Stimulated activated CD4-positive, alpha-beta T cell treated with anti-CD3 and anti-CD28 coated beads, Interleukin-4, amount 100 ng/mL, for 1 hour (primary cell): ENCODE measurements at places on chromosomes 12 and 14.

DNA sequence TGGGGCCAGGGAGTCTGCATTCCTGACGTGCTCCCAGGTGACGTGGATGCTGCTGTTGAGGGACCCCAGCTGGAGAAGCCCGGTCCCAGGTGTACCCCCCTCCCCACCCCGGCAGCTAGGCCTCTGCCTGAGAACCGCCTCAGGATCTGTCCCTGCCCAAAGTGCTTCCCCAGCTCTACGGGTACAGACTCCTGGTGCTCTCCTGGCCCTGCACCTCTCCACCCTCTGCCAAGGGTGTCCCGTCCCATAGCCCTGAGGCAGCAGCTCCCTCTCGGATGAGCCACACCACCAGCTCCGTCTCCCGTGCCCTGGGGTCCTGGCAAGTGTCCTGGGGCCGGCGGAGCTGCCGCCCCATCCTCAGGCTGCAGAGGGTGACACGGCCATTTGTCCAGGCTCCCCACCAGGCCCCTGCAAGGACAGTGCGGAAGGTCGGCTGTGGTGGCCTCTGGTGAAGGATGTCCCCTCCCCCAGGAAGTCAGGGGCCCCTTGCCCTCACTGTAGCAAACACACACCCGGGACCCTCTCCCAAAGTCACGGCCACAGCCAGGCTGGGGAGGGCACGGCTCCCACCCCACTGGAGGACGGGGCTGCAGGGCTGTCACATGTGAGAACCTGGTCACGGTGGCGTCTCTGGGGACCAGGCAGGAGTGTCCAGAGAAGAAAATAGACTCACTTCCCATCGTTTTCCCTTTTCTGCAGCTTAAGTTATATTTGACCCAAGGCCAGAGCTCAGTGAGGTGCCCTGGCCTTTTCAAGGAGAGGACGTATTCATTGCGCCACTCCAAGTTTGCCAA, 74.4 kb upstream of the FBRSL1 start:
- no peak for DNase-seq

DNA sequence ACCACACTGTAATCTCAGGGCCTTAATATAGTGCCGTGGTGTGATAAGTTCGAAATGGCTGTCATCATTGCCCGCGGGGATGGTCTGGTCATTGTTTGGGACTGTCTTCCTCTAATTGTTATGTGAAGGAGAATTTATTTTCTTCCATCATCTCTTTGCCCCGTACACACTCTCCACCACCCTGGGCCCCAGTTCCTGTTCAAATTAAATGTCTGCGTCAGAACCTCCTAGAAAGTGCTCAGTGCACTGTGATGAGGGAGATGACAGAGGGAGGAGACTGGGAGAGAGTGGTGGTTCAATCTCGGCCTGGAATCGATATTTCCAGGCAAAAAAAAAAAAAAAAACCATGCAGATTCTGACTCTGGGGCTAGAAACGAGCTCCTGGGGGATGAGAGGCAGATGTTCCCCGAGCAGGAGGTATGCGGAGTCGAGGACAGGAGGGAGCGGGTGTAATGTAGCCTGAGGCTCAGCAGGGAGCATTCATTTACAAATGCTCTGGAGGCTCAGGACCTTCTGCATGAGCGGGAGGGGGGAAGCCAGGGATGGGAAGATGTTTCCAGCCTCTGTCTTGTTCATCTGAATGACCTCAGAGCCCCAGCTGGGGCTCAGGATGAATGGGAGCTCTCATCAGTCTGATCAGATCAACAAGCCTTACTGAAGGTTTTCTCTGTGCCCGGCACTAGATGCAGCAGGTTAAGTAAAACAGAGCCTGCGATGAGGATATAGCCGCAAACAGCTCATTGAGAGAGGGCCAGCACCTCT, 219.5 kb downstream of the TBX5 start:
- DNase-seq, result no peak

DNA sequence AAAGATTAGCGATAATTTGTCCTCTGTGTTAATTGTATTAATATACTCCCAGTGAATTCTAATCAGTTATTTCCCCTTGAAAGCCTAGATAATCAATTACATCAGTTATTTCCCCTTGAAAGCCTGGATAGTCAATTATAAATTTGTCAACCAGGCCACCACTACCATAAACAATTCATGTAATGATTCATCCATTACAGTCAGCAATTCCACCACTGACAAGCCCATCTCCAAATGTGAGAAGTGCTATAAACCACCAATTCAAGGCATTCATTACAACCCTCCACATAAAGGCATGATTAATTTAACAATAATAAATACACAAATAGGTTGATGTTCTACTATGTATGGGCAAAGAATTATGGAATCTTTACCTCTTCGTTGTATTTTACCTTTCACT, 40.9 kb downstream of the INTS13 start:
- no peak for DNase-seq

DNA sequence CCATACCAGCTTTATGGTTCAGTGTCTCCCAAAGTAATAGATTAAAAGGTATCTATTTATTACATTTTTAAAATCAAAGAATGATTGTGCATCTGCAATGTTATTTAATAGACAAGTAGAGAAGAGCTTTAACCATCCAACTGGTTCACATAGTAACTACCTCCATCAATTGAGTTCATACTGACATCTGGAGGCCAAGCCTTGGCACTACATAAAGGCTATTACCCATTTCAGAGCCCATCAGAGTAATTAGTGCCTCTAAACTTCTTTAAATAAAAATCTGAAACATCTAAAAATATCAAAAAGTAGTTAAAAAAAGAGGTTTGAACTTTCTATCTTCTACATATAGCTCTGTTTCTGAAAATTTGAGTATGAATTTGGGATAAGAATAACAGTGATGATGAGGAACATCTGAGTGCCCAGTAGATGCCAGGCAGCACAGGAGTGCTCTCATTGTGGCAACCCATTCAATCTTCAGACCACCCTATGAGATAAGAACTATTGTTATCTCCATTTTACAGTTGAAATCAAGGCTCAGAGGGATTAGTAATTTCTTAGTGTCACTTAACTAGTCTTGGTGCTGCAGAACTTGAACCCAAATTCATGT, 132.9 kb upstream of the DAAM1 start:
- peak; percentile 4 for DNase-seq

DNA sequence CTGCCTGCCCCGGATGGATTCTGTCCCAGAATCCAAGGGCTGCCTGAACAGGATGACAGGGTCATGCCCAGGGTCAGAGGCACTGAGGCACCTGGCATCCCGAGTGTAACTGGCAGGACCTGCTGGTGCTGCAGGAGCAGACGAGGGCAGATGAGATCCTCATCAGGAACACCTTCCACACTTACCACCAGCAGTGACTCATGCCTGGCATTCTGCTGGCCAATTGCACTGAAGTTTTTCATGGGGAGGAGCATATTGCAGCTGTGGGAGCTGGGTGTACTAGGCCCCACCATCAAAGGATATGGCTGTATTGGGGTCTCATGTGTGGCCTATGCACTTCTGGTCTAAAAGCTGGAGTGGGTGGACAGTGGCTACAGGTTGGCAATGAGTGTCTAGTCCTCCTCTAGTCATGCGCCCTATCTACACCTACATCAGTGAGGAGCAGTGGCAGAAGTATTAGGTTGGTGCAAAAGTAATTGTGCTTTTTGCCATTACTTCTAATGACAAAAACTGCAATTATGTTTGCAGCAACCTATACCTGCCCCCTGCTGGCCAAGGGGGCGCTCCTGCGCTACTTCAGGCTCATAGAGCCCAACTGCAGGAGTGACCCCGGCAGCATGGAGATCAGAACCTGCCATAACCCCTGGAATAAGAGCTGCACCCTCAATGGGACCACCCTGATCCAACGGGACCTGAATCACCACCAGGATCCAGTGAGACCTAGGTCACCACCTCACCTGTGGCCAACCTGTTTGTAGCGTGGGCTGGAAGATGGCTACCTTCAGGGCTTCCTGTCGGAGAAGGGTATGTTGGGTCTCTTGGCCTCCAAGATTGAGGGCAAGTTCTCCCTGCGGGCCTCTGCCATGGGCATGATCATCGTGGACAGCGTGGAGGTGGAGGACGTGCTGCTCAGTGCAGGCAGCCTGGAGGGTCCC, 8.0 kb upstream of the C12orf42 start:
- peak; percentile 57 for DNase-seq

DNA sequence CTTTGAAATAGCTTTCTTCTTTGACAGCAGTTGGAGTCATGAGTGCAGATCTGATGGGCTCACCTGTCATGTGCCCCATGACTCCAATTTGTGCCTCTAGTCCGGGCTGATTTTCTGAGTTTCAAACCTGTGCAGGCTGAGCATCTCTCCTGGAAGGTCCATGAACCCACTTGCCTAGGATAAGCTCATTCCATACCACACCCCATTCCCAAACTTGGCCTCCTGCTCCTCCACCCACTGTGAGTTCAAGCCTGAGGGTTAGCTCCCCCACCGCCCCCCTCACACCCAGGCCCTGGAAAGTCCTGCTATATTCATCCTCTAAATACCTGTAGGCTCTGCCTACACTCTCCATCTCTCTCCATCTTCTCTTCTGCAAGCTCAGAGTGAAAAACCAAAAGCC, 126.8 kb upstream of the VRK1 start:
- DNase-seq, result no peak

DNA sequence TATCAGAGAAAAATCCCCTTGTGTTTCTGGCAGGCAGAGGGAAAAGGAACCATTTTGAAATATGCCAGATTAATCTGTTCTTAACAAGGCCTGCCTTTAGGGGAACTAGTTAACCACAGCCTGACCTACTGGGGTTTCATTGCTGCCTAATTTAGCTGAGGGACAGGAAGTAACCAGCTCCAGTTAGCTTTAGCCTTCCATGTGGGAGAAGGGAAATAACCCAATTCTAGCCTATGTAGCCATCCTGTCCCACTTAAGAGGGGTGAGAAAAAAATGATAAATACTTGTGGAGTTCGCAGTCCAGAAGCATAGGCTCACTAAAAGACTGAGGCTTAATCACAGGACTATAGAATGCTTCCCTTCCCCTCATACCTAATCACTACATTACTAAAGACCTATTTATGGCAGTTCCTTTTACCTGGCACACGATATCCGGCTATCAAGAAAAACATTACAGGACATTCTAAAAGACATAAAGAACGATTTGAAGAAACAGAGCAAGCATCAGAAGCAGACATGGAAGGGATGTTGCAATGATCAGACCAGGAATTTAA, 22.8 kb downstream of the COX8C start:
- DNase-seq, result no peak

DNA sequence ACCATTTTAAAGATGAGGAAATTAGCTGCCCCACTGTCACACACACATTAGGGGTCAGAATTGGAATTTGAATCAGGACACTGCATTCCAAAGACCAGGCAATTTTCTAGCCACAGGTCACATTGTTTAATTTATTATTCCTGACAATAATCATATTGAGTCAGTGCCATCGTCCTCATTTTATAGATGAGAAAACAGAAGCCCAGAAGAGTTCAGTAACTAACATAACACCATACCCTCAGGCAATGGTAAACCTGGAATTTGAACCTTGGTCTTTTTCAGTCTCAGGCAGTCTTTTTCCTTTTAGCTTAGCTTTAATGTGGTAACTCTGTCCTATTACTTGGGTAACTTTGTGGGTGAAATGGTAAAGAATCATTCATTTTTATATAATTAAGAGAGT, 330.3 kb upstream of the SYT1 start:
- no peak for DNase-seq

- DNase-seq, result no peak
These were observed 34.5 kb upstream of the LGALS3 start for GRCh38 chr14:55094292-55095157.

- DNase-seq, result peak; percentile 45
These were observed 11.4 kb upstream of the BCAT1 start for GRCh38 chr12:24960222-24960855.

- DNase-seq, result no peak
These were observed 69.3 kb downstream of the APAF1 start for GRCh38 chr12:98714426-98714825.
